ENCODE measurements at places on chromosomes 5 and 9.

DNA sequence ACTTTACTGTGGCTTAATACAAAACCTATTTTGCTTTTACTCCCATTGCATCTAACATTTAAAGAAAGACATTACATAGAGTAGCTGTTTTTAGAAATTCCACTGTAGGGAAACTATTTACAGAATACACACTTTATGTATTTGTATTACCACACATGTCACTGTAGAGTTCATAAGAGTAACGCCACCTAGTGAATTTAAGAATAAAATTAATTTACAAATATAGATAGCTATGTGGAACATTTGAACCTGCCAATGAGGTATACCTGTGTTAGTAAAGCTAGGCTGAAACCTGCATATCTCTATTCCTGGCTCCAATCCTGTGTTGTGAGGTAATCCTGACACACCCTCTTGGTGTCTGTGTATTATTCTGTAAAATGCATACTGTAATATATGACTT lies 234.4 kb downstream of the MAST4 start:
- DNase-seq: no peak

- no peak for DNase-seq
Observed at GRCh38 chr5:106637275-106637674, 1033.5 kb downstream of the EFNA5 start.

DNA sequence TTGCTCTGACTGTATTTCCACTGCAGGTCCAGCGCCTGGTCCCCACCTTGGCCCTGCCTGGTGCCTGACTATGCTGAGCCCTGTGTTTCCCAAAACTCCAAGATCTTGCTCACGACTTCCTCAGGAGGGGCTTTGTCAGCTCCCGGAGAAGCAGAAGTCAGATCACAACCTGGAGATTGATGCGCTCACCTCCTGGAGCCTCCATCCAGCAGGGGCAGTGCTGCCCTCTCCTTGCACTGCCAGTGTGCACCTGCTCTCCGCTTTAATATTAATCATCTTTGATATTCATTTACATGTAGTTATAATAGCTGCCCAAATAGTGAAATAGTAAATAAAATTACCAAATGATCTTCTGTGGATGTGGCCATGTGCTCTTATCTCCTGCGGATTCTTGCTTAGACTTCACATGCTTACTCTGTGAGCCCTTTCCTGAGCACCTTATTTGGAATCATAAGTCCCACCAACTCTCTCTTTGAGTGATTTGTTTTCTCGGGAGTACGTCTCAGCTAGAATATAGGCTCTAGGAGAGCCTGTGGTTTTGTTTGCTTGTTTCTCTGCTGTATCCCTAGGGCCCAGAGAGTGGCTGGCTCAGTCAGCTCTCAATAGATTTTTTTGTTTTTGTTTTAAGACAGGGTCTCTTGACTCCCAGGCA lies 17.4 kb downstream of the MAML1 start:
- DNase-seq: no peak

GRCh38 chr5:6248132-6248531 lies 130.2 kb downstream of the MED10 start:
- no peak for DNase-seq

- DNase-seq: no peak
Observed at GRCh38 chr5:160641405-160641804, 210.6 kb downstream of the ATP10B start.

GRCh38 chr9:4084435-4084818 lies 215.4 kb downstream of the GLIS3 start:
- DNase-seq: peak; percentile 50

GRCh38 chr5:106956886-106957285 lies 713.9 kb downstream of the EFNA5 start:
- DNase-seq: no peak

All from Right ventricle myocardium superior (tissue), 1 donor.